ENCODE measurements at places on chromosomes 11 and 22.

DNA sequence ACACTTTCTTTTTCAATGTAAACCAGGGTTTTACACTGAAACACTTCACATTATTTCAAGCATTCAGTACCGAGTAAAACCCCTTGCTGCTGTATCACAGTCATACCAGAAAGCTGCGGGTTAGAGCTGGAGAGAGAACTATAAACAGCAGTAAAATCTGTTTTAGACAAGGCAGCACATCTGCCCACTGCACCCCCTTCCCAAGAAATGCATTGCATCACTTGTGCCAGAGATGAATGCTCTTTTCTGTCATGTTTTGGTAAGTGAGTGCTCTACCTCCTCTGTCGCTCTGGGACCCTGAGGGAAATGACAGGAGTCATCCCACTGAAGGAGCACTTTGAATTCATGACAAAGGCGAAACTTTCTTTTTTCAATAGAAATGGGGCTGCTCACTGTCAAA, 107.2 kb downstream of the MAML2 start:
- no peak for DNase-seq

- no peak for DNase-seq
Measured at GRCh38 chr11:127376301-127376700, 375.7 kb upstream of the KIRREL3 start.

DNA sequence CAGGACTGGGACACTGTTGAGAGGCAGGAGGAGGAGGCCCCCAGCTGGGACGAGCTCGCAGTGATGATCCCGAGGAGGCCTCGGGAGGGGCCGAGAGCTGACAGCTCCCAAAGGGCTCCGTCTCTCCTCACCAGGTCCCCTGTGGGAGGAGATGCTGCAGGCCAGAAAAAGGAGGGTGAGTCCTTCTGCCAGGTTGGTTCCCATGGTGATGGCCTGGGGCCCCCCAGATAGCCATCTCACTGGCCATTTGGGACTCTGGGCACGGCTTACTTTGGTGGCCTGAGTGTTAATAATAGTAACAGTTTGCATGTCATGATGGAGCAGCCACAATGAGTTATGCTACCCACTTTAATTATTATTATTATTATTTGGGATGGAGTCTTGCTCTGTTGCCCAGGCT, 18.9 kb downstream of the TRIOBP start:
- DNase-seq = no peak

DNA sequence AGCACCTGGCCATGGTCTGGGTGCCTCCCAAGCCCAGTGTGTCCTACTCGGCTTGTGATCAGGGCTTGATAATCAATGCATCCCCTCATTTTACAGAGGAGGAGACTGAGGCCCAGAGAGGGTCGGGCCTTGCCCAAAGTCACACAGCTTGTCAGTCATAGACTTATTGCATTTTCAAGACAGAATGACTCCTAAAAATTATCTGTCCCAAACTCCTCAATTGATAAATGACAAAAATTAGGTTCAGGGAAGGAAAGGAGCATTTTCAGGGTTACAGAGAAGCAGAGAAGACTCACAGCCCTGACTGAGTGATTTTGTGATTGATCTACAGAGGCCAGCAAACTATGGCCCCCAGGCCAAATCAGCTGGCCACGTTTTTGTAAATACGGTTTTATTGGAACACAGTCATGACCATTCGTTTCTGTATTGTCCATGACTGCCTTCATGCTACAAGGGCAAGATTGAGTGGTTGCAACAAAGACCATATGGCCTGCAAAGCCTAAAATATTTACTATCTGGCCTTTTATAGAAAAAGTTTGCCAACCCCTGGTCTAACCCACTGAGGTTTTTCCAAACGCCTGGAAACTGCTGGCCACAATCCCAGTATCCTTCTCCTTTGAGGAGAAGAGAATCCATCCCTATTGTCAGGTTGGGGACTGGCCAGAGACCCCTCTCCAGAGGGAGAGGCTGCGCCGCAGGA, 35.1 kb upstream of the NAV2 start:
- DNase-seq = no peak

DNA sequence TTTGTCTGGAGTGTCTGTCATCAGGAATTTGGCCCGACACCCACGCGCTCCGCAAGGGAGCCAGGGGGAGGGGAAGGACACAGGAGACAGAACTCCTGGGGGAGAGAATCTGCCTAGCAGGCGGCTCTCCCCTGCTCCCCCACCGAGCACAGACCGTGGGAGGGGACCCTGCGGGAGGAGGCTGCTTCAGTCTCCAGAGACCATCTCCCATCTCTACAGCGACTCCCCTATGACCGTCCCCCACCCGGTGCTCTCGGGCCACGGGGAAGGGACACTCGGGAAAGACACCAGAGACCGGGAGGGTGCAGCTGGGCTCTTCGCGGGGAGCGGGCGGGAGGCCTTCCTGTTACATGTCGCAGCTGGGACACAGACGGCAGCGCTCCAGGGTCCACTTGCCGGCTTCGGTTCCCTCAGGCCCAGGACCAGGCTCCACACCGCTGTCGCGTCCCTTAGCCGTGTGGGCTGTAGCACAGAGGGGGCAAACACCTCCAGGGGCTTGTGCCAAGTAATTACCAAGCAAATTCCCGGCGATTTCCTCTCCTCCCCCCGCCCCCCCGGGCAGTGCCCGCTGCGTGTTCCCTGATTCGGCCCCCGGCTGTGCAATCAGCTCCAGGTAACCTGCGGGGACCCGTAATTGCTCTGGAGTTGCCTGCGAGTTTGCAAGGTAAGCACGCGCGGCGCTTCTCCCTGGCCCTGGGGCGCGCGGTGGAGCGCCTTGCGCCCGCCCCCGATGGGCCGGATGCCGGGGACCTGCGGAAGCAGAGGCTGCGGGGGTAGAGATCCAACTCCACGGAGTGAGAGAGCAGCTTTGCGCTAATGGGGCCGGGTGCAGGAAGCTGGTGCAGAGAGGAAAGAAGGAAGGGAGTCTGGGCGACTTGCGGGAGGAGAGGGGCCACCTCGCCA, 155.1 kb upstream of the CADM1 start:
- no peak for DNase-seq

DNA sequence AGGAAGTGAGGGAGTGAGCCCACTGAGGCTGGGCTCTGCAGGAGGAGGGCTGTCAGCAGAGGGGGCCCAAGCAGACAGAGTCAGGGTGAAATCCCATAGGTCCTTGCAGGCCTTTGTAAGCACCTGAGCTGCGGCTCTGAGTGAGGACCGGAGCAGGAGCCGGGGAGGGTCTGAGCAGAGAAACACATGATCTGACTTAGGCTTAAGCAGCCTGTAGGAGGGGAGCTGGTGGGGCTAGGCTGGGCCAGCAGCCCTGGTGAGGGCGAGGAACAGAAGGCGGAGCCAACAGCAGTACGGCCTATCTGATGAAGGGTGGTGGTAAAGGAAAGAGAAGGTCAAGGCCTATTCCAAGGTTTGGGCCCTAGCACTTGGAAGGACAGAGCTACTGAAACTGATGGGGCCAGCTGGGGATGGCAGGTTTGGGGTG, 26.9 kb upstream of the CBX7 start:
- no peak for DNase-seq

GRCh38 chr22:19968450-19968891, 26.9 kb upstream of the TXNRD2 start:
- DNase-seq = no peak

DNA sequence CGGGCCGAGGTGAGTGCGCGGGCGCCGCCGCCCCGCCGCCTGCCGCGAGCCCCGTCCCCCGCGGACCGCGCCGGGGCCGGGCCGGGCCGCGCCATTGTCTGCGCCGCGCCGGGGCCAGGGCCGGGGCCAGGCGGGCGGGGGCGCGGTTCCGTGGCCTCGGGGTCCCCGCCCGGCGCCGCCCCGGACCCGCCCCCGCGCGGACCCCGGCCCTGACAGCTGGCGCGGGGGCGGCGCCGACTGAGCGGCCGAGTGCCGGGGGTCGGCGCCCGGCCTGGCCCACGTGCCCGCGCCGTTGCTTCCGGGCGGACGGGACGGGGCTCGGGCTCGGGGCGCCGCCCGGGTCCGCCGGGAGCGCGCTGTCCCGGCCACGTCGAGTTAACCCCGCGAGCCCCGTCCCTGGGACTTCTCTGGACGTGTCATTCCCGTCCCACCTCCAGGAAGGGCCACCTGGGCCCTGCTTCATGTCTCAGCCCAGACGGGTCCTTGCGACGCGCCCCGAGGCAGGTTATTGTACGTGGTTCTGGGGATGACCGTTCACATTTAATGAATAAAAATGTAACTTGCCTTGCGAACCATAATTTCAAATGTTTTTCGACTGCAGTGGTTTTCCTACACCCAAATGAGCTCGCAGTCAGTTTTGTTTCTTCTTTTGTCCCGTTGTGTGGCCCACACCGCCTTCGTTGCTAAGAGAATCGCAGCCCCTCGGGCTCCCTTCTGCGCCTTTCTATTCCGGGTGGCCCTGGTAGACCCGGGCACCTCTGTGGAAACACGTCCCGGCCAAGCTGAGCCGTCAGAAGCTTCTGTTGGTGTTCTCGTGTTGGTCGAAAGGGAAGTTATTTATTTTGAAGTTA, 562 bp downstream of the ZBED4 start:
- DNase-seq = no peak

DNA sequence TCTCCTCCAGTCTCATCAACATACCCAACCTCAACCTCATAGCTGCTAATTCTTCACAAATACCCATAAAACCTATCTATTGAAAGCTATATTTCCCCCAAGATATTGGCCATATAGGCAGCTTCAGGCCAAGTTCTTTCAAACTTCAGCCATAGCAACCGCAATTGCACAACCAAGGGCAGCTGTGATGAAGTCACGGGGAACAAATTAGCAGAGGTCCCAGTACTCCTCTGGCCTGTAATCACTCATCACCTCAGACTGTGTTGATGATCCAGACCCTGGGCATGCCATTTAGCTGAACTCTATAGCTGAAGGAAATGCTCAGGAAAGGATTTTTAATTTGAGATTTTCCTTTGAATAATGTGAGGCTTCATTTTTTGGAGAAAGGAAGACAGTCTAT, 84.1 kb downstream of the SLC1A2 start:
- DNase-seq = no peak

DNA sequence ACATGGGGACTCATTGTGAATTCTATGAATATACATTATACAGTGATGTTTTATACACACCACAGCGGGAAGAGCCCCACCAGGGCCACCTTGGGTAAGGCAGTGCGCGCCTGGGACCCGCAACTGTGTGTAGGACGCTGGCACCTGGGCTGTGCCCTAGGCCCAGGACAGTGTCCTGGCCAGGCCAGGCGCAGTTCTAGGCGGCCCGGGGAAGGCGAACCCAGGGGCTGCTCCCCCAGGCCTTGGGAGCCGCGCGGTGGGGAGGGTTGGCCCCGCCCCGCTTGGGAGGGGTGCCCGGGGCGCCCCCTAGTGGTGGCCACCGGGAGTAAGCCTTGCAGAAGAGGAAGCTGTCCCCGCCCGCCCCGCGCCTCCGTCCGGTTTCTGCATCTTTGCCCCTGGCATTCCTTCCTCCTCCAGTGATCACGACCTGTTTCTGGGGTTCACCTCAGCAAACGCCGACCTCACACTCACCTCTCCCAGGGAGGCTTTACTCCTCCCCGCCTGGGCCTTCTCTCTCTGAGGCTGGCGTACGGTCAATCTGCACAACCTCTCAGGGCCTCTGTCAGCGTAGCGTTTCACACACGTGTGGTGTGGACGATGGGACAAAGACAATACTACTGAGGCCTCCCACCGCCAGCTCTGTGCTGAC, 9.5 kb upstream of the EHD1 start:
- DNase-seq = peak; percentile 84

DNA sequence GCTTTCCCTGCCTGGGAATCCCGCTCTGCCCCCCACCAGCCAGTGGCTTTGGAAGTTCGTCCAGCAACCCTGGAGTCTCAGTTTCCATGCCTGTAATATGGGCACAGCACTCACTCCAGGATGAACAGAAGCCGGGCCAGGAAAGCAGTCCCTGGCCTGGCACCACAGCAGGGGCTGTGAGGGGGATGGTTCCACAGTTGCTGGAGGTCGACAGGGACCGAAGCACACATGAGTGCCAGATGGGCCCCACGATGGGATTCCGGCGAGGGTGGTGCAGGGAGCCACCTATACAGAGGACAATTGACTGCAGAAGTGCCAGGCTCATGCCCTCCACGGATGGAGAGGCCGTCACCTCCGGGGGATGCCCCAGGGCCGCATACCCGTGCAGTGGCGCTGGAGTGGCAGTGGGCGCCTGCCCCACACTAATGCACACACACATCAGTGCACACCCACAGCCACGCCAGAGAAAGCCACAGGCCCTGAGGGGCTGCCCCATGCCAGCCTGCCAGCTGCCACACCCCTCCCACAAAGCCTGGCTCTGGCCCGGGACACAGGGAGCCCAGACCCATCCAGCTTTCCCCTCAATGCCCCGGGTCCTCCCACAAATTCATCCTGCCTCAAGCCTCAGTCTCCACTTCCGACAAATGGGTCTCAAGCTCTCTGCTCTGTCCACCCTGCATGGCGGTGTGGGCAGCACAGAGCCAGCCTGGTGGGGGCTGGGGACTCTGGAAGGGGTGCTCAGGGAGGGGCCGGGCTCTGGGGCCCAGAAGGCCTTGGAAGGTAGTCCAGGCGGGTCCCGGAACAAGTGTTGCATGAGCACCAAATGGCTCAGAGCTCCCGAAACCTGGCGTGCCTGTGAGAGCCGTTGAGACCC, 9.7 kb downstream of the ASCL2 start:
- no peak for DNase-seq

DNA sequence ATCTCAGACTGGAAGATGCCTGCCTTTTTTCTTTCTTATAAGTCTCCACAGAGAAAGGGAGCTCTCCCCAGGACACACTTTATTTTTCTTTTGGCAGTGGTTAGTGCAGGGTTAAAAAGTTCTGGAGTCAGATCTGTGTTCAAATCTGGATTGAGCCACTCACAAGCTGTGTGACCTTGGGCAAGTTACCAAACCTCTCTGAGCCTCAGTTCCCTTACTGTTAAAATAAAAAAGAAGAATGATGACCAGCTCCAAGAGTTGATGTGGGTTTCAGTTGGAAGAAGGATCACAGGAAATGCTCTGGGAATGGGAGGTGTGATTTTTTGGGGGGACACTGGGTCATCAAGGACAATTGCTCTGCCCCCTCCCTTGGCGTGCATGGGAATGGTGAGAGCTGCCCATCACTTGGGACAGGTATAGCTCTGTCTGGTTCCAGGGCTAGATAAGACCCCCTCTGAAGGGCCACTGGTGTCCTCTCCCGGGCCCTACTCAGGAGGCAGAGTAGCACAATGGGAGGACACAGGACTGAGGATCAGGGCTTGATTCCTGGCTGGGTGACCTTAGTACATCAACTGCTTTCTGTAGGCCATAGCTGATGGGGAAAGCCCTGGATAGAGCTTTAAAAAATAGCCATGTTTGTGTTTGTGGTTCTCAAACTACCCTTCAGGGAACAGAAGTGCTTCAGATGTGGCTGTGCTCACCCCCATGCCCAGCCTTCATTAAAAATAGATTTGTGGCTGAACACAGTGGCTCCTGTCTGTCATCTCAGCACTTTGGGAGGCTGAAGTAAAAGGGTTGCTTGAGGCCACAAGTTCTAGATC, 228.3 kb downstream of the MIAT start:
- no peak for DNase-seq

All from CD4-positive, alpha-beta T cell treated with Interleukin-2 at 100 ng/mL for 4 hours (primary cell).